DND-41 (cell line): ENCODE measurements at places on chromosomes 13 and 19.

DNA sequence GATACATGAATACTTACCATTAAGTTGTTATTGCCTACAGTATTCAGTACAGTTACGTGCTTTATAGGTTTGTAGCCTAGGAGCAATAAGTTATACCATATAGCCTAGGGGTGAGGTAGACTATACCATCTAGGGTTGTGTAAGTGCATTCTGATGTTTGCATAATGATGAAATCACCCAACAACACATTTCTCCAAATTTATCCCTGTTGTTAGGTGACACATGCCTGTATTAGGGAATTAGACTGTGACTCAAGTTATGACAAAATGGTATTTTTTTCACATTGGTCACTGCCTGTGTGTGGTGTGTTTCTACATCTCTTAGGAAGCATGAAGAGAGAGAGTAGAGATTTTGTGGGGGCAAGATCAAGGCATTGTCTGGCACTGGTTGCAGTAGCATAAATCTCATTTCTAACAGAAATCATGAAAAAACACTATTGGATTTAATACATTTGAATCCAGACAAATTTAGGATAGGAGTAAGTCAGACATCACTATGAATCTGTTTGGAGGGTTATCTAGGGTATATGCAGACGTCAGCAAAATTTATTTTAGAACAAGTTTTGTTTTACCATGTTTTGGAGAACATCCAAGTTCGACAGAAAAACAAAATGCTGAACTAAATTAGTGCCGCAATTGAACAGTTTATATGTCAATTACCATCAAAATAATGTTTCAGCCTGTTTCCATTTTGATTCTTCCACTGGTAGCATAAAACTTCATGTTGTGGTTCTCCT, 332.1 kb downstream of the LMO7 start:
- DNase-seq: no peak

- DNase-seq: no peak
These were observed 43.1 kb downstream of the SERP2 start for GRCh38 chr13:44416744-44417143.

DNA sequence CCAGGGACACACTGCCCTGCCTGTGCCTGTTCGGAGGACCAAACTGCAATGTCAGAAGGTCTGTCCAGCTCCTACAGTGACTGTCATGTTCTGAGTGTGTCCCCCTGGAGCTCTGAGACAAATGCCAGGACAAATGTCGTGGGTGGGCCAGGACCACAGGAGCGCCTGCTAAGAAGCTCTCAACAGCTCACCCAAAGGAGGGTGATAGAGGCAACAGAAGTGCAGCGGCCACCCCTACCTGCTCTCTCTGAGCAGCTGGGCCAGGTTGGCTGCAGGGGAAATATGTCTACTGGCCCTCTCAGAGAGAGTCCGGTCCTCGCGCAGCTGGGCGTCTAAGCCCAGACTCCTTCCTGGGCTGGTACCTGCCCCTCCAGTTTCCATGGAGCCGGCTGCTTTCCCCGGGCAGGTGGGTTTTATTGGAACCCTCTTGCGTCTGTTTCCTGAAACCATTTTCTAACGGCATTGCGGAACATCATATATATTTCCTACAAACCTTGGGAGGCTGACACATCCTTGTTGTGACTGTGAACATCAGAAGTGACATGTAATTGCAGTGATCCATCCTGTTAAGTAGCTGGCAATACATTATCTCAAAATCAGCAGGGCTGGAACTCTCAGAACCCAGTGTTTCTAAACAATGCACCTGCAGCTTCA, 78.1 kb downstream of the CHST8 start:
- DNase-seq: no peak

DNA sequence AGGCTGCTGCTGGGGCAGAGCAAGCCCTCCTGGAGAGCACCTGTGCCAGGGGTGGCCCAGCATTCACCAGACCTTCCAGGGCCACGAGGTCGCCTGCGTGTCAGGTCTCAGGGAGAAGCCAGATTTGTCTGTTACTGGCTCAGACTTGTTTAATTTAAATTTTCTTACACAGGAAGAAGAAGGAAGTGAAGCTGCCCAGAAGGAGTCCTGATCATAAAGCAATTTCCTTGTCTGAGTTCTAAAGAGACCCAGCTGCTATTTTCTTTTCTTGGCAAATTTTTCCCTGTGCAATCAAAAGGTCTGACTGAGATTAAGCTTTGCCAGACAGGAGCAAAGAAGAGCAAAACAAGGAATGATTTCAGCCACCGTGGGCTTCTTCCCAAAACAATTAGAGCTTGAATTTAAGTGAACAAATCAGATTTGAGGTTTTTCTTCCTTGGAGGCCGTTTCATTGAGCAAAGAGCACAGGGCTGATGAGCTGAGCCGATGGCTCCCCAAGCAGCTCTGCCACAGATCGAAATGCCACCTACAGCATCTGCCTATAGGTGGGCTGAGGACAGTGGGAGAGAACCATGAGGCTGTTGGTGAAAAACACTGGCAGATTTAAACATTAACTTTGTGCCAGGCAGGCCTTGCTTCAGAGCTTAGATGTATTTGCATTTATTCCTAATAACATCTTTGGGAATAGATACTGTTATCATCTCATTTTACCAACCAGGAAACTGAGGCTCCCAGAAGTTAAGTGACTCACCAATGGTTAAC, 40.1 kb downstream of the HSPH1 start:
- no peak for DNase-seq

- no peak for DNase-seq
These were observed 5.4 kb upstream of the OLFM2 start for GRCh38 chr19:9941671-9942070.

DNA sequence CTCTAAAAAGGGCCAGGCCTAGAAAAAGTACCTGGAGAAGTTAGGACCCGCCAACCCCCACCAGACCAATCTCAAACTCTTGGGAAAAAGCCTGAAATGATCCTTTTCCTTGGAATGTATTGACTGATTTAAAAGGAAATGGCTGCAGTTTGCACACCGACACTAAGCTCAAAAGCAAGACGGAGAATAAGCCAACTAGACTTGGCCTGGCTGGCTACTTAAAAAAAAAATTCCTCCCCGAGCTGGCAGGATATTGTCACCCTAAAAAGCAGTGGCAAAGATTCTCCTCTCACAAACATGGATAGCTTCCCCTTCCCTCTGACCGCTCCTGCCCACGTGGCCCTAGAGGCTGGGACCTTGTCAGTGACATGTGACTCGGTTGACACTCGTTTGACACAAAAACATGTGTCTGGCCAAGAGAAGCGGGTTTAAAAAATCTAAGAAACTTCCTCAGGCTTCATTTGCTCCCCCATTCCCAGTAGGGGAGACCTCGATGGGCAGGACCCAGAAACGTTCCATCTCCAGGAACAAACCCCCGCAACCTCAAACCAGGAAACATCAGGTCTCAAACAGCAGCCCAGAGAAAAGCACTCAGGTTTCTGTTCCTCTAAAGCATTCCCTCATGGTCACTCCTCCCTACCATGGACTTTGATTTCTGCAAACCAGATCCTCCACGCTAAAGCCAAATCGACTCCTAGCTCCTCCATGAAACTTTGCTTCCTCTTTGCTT, 1.3 kb downstream of the RFX1 start:
- DNase-seq: no peak

GRCh38 chr19:7595466-7596133, at the start of gene CAMSAP3:
TSS of gene CAMSAP3 (plus strand) at chr19:7595863. CDS start at chr19:7596003, 140 bp downstream.
- DNase-seq: no peak

- DNase-seq: no peak
These were observed 141.2 kb upstream of the KLHL1 start for GRCh38 chr13:70249332-70250064.

GRCh38 chr19:45805719-45806118, 9.4 kb downstream of the RSPH6A start:
- no peak for DNase-seq

GRCh38 chr13:93730780-93731179, 504.2 kb downstream of the GPC6 start:
- no peak for DNase-seq
